Eye (tissue), 1 donor: ENCODE measurements at places on chromosomes 11 and 22.

DNA sequence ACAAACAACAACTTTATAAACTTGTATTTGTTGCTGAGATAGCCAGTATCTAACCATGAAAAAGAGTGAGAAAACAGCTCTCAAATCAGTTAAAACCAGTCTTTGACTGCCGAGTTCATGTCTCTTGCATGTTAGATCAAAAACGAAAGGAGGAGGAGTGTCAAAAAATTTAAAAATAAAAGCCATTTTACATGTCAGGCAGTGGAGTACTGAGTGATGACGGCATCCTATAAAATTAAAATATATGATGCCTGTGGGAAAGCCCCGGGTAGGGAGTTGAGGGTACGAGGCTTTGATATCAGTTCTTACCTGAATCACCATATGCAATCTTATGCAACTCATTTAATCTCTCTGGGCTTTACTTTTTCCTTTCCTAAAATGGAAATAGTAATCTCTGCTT lies 117.3 kb downstream of the ETS1 start:
- no peak for DNase-seq

- DNase-seq: no peak
Measured at GRCh38 chr11:103637831-103638230, 398.6 kb upstream of the DDI1 start.

DNA sequence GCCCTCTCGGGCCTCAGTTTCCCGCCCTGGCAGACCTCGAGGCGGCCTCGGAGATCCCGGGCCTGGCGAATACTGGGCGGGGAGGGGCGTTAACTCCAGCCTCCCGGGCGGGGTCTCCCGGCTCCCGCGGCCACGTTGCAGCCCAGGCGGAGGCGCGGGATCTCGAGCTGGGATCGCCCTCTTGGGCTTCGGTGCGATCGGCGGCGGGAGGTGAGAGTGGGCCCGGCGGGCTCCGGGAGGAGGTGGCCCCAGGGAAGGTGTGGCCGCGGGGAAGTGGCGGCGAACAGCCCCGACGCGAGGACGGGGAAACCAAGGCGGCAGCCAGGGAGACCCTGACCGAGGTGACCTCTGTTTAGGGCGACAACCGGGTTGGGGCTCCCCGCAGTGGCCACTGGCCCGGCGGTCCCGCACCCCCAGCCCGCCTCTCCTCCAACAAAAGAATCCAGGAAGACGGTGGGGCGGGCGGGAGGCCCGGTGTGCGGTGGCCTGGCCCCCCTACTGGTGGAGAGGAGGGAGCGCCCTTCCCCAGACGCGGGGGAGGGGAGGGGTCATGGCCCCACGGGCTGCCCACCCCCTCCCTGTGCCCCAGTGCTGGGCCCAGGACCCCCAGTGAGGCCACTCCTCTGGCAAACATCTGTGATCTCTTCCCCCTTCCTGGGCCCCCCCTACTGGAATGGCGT lies at the start of gene PHETA2:
TSS of gene PHETA2 (plus strand) at position 117 of the 680 bp plus-strand sequence. CDS start 3,046 bp downstream, outside the sequence.
- peak; percentile 72 for DNase-seq

- DNase-seq: no peak
Measured at GRCh38 chr11:3753110-3753509, 44.2 kb downstream of the NUP98 start.

GRCh38 chr11:99327527-99327926 lies 306.8 kb downstream of the CNTN5 start:
- peak; percentile 44 for DNase-seq

DNA sequence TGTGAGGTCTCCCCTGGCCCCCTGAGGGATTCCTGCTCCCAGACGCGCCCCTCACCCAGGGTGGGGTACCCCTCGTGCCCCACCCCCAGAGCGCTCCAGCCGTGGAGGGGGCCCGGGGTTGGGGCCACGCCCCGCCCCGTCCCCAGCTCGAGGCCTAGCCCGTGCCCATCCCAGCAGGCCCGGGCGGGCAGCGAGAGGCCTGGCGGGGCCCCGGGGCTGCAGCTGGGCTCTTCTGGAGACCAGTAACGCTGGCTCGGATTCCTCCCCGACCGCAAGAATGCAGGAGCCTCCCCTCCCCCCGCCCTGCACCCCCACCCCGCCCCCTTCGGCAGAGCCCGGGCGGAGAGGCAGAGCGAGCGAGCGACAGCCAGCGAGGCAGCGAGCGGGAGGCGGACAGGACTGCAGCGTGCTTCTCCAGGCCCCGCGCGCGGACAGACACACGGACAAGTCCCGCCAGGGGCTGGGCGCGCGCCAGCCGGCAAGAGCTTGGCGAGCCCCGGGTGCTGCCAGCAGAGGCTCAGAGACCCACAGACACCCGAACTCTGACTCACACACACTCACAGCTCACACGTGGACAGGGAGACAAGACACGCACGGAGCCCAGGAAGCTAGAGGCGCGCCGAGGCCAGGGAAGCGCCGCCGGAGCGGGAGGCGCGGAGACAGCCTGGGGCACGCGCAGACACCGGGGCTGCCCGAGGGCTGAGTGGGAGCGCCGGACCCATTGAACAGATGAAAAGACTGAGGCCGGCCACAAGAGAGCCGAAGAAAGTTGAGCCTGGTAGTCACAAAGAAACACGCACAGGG lies 15.2 kb downstream of the BCL9L start:
- peak; percentile 87 for DNase-seq

- no peak for DNase-seq
Measured at GRCh38 chr22:44632541-44633396, 69.2 kb upstream of the PRR5 start.

DNA sequence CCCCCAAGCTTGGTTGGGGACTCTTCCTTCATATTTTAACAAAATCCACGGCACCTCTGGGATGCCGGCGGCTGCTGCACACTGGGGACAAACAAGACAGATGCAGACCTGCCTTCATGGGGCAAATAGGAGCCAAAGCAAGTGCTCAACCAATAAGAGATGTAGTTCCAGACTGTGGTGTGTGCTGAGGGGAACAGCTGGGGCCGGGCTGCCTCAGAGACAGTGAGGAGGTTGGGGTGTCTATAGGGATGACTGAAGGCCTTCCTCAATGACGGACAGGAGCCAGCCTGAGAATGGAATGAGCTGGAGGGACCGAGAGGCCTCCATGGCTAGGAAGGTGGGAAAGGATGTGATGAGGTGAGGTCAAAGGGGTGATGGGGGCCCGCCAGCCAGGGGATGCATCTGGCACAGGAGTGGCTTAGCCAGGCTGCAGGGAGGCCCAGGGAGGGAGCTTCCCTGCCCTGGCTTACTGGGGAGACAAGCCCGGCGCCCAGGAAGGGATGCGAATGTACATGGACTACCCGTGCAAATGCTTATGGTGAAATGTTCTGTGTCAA lies 10.3 kb upstream of the CTSD start:
- no peak for DNase-seq

DNA sequence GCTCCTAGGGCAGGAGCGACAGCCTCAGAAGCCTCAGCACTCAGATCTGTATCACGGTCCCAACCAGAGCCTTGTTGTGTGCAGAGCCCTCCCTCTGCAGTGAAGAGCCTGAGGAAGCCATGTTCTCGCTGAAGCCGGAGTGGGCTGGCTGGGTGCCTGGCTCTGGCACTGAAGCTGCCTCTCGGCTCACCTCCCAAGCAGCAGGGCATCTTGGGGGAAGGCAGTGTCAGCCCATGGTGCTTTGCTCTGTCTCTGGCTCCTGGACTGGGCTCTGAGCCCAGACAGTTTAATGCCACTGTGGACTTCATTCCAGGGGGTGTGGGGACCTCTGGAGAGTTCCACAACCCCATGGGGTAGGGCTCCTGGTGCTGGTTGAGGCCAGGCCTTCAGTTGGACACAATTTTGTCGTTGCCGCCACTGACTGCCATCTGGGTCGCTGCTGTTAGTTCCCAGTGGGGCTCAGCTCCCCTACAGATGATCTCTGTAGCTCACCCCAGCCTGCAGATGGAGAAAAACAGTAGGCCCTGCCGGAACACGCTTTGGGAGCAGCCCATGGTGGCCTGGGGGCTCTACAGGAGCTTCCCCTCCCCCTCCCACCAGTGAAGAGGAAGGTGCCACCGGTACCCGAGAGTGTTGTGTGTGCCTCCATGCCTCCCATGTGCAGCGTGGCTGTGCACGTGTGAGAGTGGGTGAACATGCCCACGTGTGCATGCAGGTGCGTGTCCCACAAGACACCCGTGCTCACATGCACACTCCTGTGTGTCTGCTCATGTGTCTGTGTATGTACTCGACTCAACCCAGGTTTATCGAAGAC lies 86.5 kb upstream of the B3GAT1 start:
- DNase-seq: no peak

DNA sequence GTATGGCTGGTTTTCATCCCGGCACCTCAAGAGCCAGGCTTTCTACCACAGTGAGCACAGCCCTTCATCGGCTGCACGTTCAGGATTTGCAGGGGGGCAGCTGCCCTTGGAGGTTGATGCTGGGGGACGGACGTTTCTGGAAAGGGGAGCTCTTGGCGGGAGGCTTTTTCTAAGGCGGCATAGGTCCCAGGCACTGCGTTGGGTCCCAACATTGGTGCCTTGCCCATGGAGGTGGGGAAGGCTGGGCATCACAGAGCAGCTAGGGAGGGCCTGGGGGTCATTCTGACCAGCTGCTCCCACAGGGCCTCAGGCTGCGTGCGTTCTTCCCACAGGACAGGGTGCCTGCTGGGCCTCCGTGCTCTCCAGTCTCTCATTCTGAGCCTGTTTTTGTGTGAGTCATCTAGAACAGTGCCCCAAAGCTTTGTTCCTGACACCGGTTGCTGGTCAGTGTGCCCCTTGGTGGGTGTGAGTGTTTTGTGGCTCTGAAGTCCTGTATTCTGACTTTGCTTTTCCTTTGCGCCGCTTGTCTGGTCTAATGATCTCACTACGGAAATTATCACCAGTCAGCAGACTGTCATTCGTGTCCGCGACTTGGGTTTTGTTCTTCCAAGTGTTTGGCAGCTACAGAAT lies 275.9 kb downstream of the TBC1D22A start:
- no peak for DNase-seq

GRCh38 chr11:6156628-6157359 lies 13.3 kb downstream of the OR52B2 start:
- no peak for DNase-seq

DNA sequence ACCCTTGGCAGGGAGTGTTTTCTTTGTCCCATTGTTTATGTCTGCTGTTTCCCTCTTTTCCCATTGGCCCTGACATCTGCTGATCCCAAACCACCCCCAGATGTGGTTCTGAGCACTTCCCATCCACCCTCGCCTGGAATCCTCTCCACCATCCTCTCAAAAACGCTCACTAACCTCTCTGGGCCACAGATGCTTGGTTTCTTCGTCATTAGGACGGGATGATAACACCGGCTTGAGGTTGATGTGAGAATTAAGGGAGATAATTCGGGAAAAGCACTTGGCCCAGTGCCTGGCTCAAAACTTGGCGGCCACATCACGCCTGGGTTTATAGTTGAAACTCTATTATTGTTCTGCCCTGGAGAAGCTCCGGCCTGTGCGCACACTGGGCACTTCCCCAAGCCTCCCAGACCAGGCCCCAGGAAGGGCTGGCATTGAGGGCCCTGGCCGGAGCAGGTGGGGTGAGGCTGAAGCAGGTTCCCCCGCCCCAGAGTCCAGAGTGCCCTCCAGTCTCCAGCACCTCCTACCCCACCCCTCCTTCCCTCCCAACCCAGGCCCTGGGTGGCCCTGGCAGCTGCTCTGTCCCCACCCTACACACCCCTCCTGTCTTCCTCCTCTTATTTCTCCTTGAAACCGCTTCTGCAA lies 63.7 kb downstream of the CYTH4 start:
- no peak for DNase-seq

DNA sequence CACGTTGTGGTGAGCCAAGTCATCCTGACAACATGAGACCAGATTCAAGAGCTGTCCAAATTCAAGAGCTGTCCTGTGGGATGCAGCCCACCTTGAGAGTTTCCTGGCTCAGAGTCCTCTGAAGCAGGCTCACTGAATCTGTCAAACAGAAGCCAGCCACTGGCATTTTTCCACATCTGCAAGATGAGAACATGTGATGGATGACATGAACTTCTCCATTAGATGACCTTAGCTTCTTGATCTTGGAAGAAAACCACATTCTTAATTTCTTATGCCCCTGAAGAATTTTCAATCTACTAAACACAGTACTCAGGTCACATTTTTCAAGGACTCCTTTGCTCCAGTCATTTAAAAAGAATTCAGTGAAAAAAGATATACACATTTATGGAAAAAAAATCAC lies 291.0 kb downstream of the GUCY1A2 start:
- DNase-seq: no peak

DNA sequence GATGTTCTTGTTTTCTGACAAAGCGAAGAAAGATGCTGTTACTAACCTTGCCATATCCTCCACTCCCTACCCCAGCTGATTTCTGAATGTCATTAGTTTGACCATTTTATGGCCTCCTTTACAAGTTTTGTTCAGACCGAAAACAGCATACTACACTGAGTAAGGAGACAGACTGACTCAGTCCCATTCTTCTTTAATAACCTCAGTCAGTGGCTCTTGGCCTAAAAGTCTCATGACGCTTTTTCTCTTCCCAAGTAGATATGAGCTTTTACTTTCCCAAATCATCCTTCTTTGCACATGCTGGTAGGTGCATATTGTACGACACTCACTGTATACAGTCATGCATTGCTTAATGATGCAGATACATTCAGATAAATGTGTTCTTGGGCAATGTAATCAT lies 8.0 kb upstream of the FIBIN start:
- no peak for DNase-seq

DNA sequence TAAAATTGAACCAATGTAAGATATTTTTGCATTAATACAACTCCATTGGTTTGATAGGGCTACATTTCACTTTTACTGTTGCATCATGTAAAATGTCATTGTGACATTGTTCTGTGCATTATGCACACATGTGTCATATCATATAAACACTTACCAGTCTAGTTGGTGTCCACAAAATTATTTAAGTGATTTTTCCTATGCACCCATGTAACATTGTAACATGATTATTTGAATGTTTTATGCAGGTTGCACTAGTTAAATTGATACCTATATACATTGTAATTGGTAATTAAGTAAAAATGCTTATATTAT lies 9.6 kb upstream of the BIRC3 start:
- no peak for DNase-seq

DNA sequence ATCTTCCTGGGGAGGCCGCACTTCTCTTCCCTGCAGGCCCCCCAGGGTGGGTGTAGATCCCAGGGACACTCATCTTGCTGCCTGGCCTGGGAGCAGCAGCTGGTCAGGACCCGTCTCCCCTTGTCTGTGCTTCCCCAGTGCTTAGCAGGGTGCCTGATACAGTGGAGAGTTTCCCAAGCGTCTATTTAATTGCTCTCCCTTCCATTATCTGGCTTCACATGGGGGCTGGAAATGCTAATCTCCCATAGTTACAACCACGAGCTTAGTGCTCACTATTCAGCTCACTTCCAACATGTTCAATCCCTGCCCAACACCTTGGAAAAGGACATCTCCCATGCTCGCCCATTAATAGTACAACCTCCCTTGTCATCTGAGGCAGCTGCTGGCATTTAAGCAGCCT lies 100.5 kb downstream of the DSCAML1 start:
- DNase-seq: peak; percentile 51

- DNase-seq: peak; percentile 43
Measured at GRCh38 chr11:126375726-126376125, 20.2 kb downstream of the ST3GAL4 start.

DNA sequence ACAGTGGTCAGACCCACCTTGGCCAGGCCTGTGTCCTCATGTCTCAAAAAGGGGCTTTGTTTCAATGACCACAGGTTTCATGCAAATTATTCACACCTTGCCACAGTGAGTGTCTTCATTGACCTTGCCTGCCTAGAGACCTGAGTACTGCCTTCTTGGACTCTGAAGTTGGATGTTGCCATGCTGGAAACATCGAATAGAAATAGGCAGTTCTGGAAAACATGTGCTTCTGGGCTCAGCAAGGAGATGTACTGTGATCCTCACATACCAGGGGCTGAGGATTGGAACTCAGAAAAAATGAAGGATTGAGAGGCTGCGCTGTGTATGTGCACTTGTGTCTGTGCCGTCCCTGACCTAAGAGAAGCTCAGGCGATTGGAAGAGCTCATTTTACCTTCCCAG lies 9.6 kb upstream of the NRIP3 start:
- no peak for DNase-seq
